Hippocampal formation (tissue), 2 donors: ENCODE measurements at places on chromosomes 3 and 15.

- no peak for DNase-seq
Observed at GRCh38 chr3:177590826-177591225, 393.5 kb upstream of the TBL1XR1 start.

- DNase-seq: no peak
Observed at GRCh38 chr3:154690413-154690812, 260.4 kb upstream of the GPR149 start.

GRCh38 chr15:81282606-81282895 is 41.4 kb downstream of the STARD5 start:
- no peak for DNase-seq

DNA sequence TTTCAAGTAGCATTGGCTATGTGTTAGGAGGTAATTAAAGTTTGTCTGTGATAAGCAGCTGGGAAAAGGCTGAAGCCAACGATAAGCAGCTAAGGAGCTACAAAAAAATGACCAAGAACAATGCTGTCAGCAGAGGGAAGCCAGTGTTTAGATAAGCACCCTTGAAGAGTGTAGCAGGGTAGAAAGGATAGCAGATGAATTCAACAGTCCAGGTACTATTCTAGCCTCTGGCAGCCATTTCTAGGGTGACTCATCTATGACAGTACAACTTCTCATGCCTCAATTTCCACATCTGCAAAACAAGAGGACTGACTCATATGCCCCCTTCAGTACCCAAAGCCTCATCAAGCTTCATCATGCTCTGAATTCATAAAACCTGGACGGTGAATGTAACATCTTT is 617.6 kb upstream of the UBE2E2 start:
- DNase-seq: no peak

GRCh38 chr3:100252001-100252400 is 8.8 kb upstream of the TBC1D23 start:
- no peak for DNase-seq

GRCh38 chr3:169384573-169384972 is 278.9 kb downstream of the MECOM start:
- no peak for DNase-seq

- no peak for DNase-seq
Observed at GRCh38 chr15:44801364-44801763, 65.0 kb downstream of the TRIM69 start.

DNA sequence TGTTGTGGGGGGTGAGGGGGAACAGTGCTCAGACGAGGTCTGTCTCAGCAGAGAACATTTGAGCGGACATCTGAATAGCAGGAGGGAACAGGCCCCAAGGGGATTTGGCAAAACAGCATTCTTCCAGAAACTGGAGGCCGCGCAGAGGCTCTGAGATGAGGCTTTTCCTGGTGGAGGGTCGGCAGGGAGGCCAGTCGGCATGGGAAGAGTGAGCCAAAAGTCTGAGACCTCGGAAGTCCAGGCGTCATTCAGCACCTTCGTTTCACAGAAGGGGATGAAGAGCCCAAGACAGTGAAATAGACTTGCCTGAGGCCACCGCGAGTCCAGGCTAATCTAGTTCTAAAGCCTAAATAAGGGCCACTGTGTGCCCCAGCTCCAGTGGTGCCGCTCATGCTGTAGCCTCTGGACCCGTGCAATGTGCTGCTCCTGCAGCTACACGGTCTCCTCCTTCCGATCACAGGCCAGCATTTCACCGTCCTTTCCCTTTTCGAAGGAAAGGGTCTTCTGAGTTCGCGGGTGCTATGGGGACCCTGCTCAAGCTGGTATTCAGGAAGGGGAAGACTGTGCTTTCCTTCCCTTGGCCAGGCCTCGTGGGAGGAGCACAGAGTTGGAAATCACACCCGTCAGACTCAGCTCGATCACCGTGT is 24.4 kb downstream of the LSM3 start:
- DNase-seq: no peak

DNA sequence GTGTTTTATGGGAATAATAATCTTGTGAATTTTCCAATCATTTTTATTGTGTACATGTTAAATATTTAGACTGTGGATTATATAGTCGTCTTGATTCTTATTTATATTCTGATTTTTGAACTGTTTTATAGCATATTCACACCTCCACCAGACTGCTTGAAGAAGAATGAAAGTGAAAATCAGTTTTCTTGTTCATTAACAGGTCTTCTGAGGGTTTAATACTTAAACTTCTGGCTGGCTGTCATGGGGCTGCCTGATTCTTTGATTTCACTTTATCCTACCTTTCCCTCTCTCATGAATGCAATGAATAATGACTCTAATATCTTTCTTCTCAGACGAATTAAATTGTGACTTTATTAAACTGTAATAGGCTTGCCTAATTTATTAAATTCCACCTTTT is 56.2 kb downstream of the ATP2C1 start:
- DNase-seq: no peak

GRCh38 chr3:16533928-16534574 is 20.6 kb upstream of the RFTN1 start:
- DNase-seq: no peak

GRCh38 chr15:25946241-25946805 is 83.2 kb upstream of the ATP10A start:
- no peak for DNase-seq

- DNase-seq: no peak
Observed at GRCh38 chr15:44289259-44289790, 806 bp downstream of the GOLM2 start.

- DNase-seq: no peak
Observed at GRCh38 chr3:71218508-71218907, 365.0 kb downstream of the FOXP1 start.

- no peak for DNase-seq
Observed at GRCh38 chr3:151008699-151009098, 36.2 kb upstream of the CLRN1 start.

GRCh38 chr3:83500422-83500821 is 1458.4 kb upstream of the CADM2 start:
- no peak for DNase-seq

DNA sequence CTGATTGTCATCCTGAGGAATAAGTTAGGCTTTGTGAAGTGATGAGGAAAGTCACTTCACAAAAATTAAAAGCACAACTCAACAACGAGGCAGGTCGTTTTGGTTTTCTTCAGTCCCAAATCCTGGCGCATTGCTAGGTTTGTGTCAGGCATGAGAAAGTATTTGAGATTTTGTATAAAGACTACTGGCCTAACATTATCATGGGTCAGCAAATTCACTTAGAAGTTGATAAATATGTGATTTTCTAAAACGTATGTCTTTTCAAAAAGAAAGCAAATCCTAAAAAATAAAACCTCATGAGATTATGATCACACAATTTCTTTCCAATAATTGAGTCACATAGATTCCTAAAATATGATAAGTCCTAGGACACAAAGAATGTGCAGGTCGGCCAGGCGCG is 395.8 kb upstream of the RORA start:
- no peak for DNase-seq

DNA sequence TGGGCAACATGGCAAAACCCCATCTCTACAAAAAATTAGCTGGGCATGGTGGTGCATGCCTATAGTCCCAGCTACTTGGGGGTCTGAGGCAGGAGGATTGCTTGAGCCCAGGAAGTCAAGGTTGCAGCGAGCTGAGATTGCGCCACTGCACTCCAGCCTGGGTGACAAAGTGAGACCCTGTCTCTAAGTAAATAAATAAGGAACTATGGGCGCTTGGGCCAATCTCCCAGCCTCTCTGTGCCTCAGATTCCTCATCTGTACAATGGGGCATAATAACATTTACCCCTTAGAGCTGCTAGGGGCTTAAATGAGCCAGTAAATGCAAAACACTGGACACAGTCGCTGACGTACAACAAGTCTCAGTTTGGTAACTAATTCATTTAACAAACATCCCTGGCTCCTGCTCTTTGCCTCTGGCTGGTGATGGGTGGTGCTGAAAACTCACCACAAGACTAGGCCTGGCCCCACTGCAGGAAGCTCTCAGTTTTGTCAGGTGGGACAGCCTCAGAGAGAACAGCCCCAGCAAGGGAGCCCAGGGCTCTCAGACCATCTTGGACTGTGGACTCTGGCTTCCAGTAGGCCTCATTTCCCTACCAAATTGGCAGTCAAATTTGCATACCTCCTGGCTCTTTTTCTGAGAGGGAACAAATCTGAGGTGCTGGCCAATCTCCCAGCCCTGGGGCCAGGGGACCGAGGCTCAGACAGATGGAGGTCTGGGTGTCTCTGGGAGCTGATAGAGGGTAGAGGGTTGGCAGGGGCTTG is 6.4 kb upstream of the TBC1D2B start:
- no peak for DNase-seq

GRCh38 chr3:147640781-147641180 is 231.6 kb downstream of the ZIC1 start:
- no peak for DNase-seq

DNA sequence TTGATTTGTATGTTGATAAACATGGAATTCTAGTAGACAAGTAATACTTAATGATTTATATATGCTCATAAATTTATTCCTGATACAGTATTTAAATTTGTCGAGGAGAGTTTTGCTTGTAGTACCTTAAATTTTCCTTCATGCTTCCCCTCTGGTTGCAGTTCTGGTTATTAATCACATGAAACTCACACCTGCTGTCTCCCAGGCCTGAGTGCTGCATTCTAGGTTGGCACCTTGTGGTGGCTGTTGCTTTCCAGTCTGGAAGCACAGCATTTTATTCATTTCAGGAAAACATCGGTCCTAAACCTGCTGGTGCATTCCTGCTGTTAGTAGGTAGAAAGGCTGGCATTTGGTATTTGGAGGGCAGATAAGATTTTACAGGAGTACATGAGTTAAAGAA is 44.9 kb downstream of the ATP1B3 start:
- no peak for DNase-seq

GRCh38 chr3:176395240-176395639 is 802.0 kb downstream of the TBL1XR1 start:
- no peak for DNase-seq

DNA sequence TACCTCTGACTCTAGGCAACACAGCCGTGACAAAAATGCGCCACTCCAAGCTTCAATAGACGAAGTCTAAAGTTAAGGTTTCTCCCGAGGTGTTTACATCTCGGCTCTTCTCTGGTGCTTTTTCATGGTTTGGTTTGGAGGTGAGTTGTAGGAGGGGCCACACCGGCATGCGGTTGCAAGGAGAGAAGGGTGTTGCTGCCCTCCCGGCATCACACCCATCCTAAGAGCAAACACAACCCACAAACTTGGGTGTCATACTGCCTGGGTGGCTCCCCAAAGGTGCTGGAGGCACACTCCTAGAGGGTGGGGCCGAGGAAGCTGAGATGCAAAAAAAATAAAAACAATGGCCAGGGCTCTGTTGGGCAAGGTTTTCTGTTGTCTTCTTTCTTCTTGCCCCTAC is 225.2 kb upstream of the ICE2 start:
- DNase-seq: no peak

- no peak for DNase-seq
Observed at GRCh38 chr3:111302063-111302462, 230.4 kb downstream of the NECTIN3 start.

DNA sequence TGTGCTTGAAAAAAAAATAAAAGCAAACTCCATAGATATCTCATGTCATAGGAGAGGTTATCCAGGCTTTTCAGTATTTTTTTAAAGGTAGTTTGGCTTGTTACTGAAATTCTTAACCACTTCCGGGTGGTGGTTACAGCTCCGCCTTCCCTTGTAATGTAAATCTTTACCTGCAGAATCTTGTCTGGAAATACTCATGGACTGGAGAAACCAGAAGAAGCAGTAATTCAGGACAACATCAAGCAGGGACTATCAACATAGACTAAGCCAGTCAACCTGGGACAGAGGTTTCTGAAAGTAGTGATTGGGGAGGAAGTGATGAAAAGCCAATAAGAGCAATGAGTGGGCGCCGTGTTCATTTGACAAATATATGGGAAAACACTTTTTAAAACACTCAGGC is 78.9 kb upstream of the SKOR1 start:
- no peak for DNase-seq

DNA sequence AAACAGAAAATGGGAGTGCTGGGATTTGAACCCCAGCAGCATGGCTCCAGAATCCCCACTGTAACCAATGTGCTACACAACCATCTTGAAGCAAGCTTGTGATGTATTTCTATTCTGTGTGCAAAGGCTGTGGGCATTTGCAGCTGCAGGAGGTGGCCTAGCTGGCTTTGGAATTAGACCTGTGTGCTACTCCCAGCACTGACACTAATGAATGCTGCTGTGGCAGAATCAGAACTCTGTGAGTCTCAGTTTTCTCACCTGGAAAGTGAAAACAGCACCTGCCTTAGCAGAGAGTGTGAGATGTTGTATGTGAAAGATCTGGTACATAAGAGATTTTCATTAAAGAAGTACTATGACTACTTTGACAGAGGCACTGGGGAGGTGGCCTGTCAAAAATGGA is 21.5 kb upstream of the SMAD6 start:
- DNase-seq: no peak

DNA sequence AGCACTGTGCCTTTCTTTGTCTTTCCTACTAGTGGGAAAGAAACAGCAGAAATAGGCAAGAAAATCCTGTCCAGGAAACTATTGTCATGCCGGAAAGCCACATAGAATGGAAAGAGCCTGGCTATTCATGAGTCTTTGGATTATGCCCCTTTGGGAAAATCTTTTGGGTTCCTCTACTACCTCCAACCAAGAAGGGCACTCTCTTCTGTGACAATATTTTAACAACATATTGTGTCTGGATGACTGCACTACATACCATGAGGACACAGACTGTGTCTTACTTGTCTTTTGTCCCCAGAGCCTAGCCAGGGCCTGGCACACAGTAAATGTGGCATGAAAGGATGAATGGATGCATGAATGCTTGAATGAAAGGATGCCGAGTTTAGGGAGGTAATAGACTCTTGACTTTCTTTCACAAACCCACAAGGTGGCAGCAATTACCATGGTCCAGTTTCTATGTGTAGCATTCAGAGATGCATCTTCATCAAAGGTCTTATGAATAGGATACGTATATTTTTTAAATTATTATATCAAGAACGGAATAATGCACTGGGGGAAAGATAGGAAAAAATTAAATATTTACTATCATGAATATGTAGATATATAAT is 30.3 kb downstream of the ARL14 start:
- DNase-seq: peak; percentile 67

DNA sequence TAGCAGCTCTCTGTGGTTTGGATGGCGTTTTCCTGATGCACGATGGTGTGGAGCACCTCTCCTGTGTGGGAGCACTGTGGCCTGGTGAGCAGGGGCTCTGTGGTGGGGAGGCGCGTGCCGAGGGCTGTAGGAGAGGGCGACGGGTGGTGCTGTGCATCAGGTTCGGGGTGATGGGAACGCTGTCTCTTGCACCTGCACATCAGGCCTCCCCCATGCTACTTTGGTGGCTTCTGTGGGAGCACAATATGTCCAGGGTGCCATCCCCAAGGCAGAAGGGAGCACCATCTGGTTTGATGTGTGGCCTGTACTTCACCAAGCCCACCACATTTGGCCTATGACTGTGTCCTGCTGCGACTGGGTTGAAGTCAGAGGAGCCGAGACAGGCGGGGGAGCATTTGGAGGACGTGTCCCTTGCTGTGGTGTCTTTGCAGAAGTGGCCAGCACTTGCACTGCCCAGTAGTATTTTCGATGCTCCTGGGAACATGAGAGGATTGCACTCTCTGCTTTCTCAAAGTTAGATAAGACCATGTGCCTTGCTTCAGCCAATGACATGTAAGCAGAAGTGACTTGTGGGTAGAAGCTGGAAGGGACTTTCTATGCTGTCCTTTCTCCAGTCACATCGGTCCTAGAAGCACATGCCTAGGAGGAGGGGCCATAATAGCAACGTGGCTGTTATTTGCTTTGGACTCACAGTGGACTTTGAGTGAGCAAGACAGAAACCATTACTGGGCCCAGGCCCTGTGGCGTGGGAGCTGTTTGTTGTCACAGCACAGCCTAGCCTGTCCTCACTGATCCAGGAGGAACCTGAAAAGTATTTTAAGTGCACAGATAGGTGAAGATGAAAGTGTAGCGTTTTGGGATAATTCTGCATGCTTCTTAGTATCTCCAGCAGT is 72.1 kb downstream of the APBA2 start:
- DNase-seq: no peak

- no peak for DNase-seq
Observed at GRCh38 chr3:41989518-41989917, 27.6 kb upstream of the ULK4 start.
